Endodermal cell (in vitro differentiated cells): ENCODE measurements at places on chromosomes 6 and 20. TPM values are rescaled to one million over a fixed set of nuclear protein-coding genes. Genes with fewer than 3 reads are reported as not detected.
A peak's percentile ranks its signal among the peaks of the same experiment; 100 is the strongest.

- no peak for DNase-seq
These were observed 23.2 kb downstream of the L3MBTL3 start for GRCh38 chr6:130041594-130041993.

ANGPT4 gene
- total RNA-seq = 0.14 to 0.31 TPM (median 0.25 TPM) in 3 replicates

DNA sequence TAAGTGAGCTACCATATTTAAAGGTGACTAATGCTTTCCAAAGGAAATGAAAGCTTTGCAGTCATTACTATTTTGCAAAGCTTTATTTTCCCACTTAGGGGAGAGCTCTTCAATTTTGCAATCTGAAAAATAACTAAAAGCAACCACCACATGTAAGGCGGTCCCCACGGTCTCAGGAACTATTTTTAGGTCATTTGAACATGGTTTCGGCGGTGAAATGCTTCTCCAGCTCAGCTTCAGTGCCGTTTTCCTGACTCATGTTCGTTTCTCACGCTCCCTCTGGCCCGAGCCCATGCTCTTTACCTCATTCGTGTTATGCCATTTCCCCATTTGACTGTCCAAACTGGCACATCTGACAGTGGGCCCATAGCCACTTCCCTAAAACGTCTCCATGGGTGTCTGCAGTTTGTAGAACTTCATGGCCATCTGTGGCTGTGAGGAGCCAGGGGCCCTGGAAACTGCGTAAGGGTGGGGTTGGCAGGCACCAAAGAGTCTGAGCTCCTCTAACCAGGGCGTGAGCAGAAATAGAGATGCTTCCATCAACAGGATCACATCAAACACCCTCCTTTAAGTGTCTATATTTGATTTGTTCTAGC, 46.5 kb downstream of the ADTRP start:
- DNase-seq = no peak

TSHZ2 gene
- total RNA-seq = 0.07 and 0.25 TPM in 2 replicates

TGM2 gene
- 0.37 and 0.47 TPM in 2 replicates for total RNA-seq

- DNase-seq = no peak
These were observed 325.2 kb downstream of the NRN1 start for GRCh38 chr6:5681480-5681879.

GRCh38 chr6:32969685-32970412, 1.5 kb downstream of the BRD2 start:
- peak; percentile 93 for DNase-seq

DNA sequence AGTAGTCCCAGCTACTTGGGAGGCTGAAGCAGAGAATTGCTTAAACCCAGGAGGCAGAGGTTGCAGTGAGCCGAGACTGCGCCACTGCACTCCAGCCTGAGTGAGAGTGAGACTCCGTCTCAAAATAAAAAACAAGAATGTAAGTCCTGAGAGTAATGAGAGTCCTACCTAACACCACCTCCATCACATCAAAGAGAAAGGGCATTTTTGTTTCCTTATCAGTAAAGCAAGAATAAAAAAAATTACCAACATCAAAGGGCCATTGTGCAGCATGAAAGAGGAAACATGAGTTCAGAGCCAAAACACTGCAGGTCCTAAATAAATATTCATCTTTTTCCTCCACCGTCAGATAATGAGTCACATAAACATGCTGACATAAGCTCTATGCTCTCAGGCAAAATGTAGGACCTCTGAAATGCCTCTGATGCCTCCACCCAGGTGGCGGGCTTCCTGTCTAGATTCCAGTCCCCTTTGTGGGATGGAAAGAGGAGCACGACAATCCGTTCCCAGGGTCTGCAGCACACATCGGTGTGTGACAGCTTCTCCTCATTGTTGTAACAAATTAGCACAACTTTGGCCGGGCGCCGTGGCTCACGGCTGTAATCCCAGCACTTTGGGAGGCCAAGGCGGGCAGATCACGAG, 7.2 kb downstream of the ATP9A start:
- peak; percentile 58 for DNase-seq

OR2H1 gene
- total RNA-seq = not detected in 2 replicates

GRCh38 chr6:168935628-168936010, 318.0 kb downstream of the THBS2 start:
- DNase-seq = no peak

GRCh38 chr6:134372603-134373281, 54.8 kb upstream of the SGK1 start:
- DNase-seq = no peak

DNA sequence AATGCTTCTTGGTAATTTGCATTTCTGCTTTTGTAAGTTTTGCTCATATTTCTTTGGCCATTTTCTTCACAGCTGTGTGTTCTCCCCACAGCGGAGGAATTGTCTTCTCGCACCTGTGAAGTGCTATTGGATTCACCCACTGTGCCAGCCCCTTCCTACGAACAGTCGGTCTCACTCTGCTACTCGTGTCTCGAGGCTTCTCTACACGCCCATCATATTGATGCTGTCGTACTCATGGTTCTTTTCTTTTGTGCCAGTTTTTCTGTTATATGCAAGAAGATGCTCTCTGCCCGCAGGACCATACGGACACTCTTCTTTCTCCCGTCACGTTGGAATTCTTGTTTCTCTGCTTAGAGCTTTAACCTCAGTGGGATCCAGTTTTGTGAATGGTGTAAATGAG, 200.3 kb downstream of the DLL1 start:
- DNase-seq = no peak

DNA sequence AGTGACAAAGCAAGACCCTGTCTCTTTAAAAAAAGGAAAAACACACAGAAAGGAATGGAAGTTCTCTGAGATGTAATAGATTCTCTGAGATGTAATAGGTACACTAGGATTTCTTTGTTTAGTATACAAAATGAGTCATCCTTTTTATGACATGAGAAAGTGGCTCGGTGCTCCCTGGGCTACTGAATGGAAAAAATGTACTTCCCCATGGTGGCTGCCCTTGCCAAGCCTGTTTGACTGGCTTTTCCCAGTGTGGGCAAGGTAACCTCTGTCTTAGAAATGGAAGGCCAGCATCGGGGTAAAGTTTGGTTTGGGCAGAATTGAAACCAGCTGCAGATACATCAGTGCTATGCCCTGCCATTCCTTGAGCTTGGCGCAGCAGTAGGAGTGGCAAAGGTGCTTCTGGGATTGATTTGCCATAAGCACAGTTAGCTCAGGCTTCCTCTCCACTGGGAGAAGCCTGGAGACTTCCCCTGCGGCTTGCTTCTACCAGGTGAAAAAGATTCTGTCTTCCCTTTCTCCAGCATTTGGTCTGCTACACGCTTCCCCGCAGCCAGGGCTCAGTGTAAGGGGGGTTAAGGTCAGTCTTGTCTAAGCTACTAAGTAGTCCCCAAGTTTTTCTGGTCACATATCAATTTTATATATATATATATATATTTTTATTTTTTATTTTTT, 24.5 kb downstream of the ARFGEF2 start:
- DNase-seq = no peak

GRCh38 chr20:41172296-41173140, 35.2 kb downstream of the PLCG1 start:
- peak; percentile 55 for DNase-seq

- no peak for DNase-seq
These were observed 77.0 kb downstream of the ADTRP start for GRCh38 chr6:11701573-11701972.

DNA sequence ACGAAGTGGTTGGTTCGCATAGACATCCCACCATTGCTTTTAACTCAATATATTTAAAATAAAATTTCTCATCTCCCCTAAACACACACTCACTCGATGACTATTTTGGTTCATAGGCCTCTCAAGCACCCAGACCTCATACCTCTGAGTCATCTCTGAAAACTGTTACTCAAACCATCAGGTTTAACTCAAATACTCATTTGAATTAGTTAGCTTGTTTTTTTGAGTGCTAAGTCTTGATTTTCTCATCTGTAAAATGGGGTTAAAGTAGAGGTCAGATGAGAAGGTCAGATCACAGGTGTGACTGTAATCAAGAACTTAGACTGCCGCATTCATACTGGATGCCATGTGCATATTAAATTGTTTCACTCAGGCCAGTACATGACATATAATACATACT, 243.9 kb upstream of the TENT5A start:
- no peak for DNase-seq

DNA sequence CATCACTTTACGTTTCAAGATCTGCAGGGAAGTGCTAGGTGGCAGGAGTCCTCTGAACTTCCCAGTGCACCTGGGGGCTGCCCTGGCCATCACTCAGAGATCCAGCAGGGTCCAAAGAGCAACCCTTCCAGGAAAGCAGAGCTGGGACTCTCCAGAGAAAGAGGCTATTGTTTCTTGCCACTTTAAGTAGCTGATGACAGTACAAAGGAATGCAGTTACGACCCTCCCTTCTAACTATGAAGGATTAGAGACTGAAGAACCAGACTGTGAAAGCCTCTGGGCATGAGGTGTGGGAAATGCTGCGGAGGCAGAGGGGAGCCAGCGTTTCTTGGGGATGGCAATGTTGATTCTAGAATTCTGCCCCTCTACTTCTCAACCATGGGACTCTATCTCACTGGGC, 189.1 kb upstream of the SUPT3H start:
- peak; percentile 76 for DNase-seq

SLC22A7 gene
- not detected in 3 replicates for total RNA-seq

DNA sequence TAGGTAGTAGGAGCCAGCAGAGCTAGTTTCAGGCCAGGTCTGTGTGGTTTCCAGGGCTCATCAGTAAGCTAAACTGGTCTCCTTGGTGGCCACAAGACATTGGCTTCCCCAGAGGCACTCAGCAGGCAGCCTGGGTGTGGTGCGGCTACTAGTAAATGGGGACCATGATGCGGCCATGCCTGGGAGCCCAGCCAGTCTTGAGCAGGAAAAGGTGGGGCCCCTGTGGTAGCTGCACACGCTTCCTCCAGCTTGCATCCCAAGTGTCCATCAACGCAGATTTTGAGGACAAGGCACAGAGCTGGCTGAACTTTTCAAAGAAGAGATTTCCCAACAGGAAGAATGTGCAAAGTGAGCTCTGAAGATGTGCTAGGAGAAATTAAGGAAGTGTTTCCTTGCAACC, 107.4 kb upstream of the NAA20 start:
- no peak for DNase-seq

CST5 gene
- total RNA-seq = not detected in 3 replicates

- no peak for DNase-seq
These were observed 143.9 kb upstream of the FOXA2 start for GRCh38 chr20:22728146-22728745.

GRCh38 chr6:40606981-40607380, 19.8 kb upstream of the LRFN2 start:
- DNase-seq = no peak

DNA sequence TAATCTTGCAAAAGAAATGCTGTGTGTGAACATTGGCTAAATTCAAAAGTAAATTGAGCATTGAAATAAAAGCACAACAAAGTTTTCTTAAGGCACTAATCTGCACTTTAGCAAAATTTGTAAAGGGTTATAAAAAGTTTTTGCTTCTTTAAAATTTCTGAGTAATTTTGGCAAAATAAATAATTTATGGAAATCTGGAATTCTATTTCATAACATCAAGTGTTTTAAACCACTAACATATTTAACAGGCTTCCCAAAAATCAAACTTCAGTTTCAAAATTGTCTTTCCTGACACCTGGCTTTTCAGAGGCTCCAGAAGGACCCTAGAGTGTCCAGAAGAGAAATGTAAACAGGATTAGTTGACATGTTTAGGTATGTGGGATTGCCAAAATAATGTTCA, 4.5 kb upstream of the RNGTT start:
- no peak for DNase-seq

TEAD3 gene
- total RNA-seq = 27.9 to 36.4 TPM (median 29.2 TPM) in 3 replicates

ARMH2 gene
- not detected in 2 replicates for total RNA-seq

DNA sequence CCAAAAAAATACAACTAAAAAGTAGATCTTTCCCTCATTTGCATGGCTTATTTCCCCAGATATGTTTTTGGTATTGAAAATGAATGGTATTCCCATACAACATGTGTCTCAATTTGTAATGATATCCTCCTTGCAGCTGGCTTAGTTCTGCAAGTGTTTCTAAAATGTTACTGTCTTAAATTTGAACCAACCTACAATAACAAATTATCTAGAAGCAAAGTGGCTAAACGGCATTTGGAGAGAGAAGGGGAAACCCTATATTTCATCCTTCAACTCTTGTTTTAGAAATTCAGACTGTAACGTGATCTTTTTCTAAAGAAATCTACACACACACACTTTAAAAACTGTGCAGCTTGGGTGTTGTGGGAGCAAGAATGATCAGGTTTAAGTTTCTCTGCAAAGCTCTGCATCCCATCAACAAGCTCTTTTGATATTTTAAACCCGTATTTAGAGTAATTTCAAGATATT, 153.0 kb downstream of the SOBP start:
- no peak for DNase-seq

DNA sequence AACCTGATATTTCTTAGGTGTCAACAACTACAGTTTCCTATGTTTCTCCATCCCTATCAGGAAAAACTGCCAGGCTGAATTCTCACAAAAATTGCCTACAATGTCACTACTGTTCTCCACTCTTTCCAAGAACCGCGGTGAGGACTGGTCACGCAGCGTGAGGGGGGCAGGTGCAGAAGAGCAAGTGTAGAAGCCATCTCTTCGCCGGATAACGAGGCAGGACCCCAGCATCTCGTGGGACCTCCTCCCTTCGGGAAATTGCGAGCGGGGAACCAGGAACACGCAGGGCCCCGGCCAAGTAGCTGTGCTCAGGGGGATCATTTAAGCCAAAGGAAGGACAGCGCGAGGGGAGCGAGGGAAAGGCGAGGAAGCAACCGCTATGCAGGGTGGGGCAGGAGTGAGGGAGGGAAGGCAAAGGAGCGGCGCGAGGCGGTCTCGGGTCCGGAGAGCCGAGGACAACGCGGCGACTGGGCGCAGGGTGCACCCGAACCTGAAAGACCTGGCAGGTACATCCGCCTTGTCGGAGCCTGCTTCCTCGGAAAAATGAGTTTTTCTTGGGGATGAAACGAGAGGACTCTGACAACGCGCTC, 559 bp downstream of the APMAP start:
- DNase-seq = no peak

HLA-DQA2 gene
- not detected in 2 replicates for total RNA-seq

- DNase-seq = no peak
These were observed 24.6 kb downstream of the CYP24A1 start for GRCh38 chr20:54148947-54149764.

BANF2 gene
- total RNA-seq = not detected in 3 replicates

DNA sequence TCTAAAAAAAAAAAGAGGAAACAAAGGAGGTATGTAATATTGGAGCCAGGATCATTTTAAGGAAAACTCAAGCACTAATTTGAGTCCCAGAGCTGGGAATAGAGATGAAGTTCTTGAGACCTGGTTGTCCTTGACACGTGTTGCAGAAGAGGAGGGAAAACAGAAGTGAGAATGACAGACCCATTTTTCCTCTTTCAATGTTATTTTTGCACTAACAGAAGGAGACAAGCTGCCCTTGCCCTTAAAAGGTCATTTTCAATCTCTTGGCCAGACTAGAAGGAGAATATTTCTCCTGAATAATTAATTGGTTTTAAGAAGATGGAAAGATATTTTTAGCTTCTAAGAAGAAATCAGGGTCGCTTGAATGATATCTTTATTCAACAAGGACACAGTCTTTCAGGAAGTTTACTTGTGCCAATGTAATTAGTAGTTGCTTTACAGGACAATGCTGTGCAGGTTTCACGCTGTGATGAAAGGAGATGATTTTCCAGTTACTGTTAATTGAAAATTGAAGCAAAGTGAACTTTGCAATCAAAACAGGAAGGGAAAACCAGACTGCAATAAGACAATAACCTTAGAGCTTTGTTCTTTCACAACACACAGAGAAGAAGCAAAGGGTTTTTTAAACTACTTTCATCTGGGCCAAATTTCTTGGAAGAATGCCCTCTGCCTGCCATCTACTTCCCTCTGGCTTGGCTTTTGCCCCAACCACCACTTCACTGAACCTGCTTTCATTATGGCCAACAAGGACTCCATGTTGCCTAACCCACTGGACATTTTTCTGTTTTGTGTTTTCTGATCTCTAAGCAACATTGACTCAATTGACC, 107.8 kb upstream of the SHLD1 start:
- DNase-seq = no peak

NOX3 gene
- total RNA-seq = not detected in 3 replicates

GRCh38 chr20:49823152-49823847, 10.7 kb downstream of the SLC9A8 start:
- DNase-seq = no peak
